ENCODE measurements at places on chromosomes 6 and 20.

DNA sequence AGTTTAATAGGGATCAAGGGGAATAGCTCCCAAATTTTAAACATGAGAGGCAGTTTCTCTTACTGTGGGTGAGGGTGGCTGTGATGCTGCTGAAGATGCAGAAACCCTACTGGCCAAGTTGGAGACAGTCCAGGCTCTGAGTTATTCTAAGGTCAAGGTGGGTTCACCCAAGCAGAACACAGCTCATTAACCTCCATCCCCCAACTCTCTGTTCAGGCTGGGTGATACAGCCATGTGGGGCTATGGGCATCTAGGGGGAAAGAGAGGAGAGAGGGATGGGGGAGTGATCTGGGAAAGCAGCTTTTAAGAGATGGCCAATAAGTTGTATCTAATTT, 18.9 kb upstream of the TRAM2 start:
- no peak for DNase-seq

DNA sequence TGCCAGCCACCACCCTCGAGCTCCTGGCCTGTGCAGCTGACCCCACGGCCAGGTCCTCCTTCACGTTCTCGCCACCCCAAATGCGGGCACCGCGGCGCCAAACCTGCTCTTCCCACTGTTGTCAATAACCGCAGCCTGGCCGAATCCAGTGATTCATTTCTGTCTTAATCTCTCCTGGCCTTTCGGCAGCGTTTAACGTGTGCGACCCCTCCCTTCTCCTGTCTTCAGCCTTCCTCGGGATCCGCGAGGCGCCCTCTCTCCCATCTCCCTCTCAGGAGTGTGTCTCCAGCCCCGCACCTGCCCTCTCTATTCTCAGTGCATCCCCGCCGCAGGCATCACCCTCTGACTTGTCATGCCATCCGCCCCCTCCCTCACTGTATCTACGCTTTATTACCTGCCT, 91.4 kb downstream of the THBS2 start:
- no peak for DNase-seq

- DNase-seq = no peak
Observed at GRCh38 chr20:7950387-7950786, 10.1 kb upstream of the HAO1 start.

- DNase-seq = no peak
Observed at GRCh38 chr6:108744244-108744972, 103.8 kb upstream of the ARMC2 start.

GRCh38 chr20:47319517-47320252, 36.8 kb downstream of the ZMYND8 start:
- DNase-seq = no peak

DNA sequence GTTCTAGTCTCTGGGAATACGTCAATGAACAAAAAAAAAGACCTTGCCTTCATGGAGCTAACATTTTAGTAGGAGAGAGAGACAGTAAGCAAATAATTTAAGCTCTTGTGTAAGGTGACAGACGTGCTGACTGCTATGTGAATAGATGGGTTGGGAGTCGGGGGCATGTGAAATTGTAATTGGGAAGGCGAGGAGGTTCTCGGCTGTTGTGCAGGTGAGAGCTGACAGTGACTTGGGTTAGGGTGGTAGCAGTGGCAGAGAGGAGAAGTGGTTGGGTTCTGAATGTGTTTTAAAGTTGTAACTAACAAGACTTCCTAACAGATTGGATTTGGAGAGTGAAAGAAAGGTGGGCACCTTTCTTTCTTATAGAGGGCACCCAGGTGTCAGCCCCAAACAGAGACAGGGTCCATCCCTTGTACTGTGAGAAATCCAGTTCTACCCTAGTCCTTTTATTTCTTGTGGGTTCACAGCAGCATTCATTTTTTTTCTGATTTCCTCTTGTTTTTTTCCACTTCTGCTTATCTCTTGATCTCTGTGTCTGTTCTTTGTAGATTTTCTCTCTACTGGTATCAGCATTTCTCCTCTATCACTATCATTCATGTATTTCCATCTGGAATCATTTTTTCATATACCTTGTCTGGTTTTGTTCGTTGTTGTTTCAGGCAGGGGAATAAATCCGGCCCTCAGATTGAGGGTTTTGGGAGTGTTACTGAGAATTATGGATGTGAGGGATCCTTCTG, 15.4 kb upstream of the MYLK2 start:
- no peak for DNase-seq

DNA sequence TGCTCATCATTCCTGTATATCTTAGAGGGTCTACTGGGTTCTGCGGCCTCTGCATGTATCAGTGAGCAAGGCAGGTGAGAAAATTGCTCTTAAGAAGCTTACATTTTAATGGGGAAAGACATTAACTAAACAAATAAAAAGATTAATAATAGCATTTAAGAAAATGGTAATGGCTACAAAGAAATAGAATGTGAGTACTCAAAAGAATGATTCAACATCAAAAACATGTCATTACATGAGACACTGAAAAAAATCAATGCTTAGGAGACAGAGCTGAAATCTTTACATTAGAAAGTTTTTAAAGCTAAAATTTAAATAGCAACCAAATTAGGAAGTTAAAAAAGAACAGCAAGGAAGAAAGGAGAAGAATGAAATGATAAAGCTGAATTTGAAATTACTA, 146.9 kb upstream of the PHACTR1 start:
- no peak for DNase-seq

- DNase-seq = no peak
Observed at GRCh38 chr20:34528921-34529297, 12.7 kb downstream of the DYNLRB1 start.

DNA sequence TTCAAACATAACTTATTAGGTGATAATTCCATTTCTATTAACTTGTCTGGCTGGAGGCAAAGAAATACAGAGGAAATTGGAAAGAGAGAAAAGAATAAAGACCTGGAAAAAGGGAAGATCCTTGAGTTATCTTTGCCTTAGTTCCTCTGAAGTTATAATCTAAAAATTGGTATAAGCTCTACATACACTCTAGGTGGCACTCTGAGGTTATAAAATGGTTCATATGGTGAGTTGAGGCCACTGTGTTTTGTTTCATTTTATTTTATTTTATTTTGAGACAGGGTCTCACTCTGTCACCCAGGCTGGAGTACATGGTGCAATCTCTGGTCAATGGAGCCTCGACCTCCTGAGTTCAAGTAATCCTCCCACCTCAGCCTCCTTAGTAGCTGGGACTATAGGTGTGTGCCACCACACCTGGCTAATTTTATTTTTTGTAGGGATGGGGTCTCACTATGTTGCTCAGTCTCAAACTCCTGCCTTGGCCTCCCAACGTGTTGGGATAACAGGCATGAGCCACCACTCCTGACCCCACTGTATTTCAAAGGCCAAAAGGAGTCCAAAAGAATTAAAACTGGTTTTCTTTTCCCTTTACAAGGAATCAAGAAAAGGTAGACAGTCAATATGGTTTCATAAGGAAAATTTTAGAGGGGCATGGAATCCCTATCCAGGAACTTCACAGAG, 19.4 kb downstream of the GPX6 start:
- no peak for DNase-seq

GRCh38 chr6:38307740-38308139, 332.0 kb downstream of the BTBD9 start:
- DNase-seq = no peak

DNA sequence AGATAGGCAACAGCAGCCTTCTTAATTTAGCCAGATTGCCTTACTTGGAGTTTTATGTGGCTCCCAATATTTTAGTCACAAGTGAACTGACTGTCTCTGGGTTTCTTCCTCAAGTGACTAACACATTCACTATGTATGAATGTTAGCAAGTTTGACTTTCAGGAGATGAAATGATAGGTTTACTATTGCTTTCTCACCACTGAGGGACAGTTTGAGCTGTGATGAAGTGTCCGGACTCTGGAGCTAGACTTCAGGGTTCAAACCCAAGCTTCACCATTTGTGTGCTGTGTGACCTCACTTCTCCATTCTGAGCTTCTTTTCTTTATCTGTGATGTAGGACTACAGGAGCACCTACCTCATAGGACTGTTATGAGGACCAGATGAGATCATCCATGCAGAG, 8.2 kb downstream of the DHX35 start:
- no peak for DNase-seq

DNA sequence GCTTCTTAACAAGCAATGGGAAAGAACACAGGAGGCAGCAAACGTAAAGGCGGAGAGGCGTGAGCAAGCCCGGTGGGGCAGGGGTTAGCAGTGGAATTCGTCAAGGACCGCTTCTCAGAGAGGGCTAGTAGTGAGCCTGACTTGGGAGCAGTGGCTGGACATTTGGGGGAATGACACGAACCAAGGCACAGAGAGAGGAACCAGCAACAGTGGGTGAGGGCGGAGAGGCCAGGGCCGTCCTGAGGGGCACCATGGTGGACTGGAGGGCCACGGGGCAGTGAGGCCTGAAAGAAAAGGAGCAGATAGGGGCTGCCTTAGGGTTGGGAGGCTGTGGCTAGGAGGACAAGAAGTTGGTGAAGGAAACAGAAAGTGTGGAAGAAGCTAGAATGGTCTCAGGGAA, 12.1 kb upstream of the ARID1B start:
- no peak for DNase-seq

DNA sequence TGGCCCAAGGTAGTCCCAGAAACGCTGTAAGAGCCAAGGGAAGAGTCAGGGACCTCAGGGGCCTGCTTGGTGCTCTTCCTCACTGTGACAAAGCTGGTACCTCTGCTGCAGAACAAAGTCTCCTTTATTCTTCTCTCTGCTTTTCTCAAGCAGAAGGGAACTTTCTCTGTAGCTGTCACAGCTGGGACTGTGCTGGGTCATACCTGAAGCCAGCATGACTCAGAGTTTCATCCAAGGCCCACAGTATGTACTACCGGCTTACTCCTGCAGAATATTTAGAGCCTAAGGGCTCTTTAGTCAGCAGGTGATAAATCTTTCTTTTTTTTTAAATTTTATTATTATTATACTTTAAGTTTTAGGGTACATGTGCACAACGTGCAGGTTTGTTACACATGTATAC, 183.2 kb downstream of the TINAG start:
- no peak for DNase-seq

- no peak for DNase-seq
Observed at GRCh38 chr20:33442136-33443005, 1.2 kb downstream of the SNTA1 start.

DNA sequence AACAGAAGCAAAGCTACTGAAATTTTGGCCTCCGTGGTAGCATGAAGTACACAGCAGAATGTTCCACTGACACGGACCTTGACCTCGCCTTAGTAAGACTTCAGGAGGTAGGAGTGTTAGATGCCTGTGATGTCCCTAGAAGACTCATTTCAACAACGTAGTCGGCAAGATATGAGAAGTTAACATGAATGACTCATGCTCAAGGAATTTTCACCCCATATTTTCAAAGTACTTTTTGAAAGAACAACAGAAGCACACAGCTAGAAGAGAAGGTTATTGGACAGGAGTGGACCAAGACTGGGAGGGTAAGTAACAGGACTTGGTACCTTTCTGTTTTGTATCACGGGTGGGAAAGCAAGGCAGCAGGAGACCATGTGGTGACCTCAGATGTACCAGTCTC, 78.0 kb downstream of the DZANK1 start:
- DNase-seq = no peak

DNA sequence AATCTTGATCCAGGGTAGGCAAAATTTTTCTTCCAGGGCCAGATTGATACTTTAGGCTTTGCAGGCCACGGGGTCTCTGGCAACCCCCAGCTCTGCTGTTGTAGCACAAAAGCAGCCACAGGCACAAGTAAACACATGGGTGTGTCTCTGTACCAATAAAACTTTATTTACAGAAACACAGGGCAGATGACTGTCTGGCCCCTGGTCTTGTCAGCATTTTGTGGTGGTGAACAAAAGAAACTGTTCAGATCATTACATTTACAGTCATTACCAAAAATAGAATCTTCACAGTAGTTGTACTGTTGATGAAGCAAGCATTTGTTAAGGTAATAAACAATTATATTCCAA, 45.0 kb upstream of the KIF25 start:
- DNase-seq = no peak

GRCh38 chr6:92757925-92758324, 661.4 kb downstream of the EPHA7 start:
- DNase-seq = no peak

GRCh38 chr6:145865595-145865994, 51.0 kb upstream of the FBXO30 start:
- no peak for DNase-seq

- DNase-seq = no peak
Observed at GRCh38 chr20:921068-921467, 4.9 kb upstream of the ANGPT4 start.

DNA sequence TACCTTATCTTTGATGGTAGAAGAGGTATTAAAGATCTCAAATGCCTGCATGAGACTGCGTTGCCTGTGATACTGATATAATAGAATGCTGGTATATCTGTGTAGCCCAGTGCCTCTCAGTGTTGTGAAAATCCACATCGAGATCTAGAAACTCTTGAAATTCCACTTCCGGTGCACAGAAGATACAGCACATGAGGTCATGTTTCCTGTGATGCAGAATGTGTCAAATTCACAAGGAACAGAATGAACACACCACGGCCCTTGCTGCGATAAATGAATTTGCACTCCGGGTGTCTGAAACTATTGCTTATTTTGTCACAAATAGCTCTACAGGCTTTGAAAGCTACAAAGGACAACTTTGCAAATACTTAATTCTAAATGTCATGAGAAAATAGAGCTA, 687.9 kb upstream of the AGPAT4 start:
- DNase-seq = no peak

DNA sequence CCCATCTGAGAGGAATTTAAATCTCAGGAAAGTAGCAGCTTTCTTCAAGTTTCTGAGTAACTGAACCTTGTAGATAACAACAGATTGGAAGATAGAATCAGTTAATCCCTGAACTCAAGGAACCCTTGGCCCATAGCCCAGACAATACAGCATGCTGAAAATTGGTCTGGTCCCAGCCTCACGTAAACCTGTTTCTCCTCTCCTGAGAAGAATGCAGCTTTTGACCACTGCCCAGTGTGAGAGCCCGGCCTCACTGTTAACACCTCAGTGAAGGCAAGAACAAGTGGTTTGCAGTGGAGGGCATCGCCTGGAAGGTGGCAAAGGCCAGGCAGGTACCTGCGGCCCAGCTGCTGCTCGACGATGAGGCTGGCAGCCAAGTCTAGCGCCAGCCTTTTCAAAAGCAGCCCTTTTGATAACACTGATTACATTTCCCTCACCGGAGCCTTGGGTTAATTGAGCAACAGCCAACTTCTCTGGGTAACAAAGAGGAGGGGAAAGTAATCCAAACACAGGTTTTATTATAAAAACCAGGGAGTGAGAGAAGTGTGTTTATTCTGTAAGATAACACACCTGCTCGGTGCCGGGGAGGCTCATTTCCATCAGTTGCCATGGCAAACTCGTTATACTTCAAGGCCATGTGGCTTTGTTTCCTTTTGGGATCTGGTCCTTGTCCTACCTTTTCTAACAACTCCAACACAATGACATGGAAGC, 54.0 kb downstream of the TRAF3IP2 start:
- DNase-seq = no peak

DNA sequence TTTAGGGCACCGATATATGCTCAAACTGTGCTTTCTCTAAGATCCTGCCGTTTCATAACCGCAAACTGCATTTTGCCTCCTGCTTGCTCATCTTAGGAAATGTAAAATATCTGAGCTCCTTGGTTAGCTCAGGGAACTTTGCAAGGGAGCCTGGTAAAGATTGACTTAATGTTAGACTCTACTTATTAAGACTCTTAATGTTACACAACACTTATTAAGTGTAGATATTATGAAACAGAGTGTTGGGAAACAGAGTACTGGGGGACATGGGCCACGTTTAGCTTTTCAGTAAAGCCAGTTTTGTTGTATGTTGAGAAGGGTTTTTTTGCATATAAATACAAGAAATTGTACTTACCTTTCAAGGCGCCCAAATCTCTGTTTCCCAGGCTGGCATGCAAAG, 1.9 kb downstream of the LTV1 start:
- DNase-seq = no peak

All from stimulated activated CD4-positive, alpha-beta T cell treated with anti-CD3 and anti-CD28 coated beads, Interleukin-12 subunit alpha, Interleukin-12 subunit beta, amount 100 ng/mL, for 24 hours (primary cell).